ENCODE measurements at places on chromosomes 3 and 15. TPM values are rescaled to one million over a fixed set of nuclear protein-coding genes. Genes with fewer than 3 reads are reported as not detected.
A peak's percentile ranks its signal among the peaks of the same experiment; 100 is the strongest.

Gene CYP11A1
- not detected for total RNA-seq

Gene SUSD5
- 0.30 TPM for total RNA-seq

Gene STIMATE
- 37.7 TPM for total RNA-seq

- no peak for DNase-seq
These were observed 78.9 kb upstream of the BLM start for GRCh38 chr15:90638201-90638691.

DNA sequence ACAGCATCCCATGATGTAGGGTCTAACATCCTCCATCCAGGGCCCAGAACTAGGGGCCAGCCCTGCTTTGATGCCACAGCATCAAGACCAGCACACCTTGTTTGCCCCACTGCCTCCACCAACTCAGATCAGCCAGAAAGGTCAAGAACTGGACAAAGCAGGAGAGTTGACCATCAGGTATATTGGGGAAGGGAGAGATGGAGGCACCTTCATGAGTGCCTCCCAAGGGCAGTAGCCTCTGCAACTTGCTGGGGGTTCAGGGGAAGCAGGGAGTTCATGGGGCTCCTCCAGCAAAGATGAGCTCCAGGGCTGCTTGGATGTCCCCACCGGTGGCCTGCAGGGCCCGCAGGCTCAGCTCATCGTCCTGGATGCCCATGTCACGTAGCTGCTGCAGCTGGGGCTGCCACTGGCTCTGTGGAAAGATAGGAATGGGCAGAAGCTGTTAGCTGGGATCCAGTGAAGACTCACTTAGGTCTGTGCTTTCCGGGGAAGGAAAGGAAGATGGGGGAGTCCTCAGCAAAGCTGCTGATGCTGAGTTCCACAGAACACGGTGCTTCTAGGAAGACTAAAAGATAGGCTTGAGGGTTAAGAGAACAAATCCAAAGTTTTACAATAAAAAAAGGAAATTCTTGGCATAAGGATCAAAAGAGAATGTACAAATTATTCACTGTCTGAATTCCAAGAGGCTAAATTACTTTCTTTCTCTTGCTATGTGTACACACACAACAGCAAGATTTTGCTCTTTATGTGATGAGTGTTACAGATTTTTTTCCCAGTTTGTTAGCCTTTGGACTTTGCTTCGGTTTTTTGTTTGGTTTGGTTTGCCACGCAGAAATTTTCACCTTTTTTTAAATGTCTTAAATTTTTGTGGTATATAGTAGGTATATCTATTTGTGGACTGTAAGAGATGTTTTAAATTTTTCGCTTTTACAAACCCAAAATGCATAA, 12.3 kb upstream of the SEMA7A start:
- DNase-seq = no peak

DNA sequence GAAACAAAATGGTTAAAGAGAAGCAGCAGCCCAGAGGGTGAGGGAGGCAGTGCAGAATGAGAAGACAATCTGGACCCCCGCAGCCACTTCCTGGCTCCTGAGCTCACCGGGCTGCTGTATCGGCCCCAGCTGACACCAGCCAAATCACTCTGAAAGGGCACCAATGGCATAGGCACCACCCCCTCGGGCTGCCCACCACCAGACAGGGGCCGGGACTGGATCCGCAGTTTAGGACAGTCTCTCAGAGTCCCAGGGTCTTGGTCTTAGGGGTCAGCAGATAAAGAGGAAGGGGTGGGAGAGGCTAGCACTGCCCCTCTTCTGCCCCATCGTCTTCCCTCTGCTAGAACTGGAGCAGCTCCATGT, 17.9 kb upstream of the EHD4 start:
- no peak for DNase-seq

DNA sequence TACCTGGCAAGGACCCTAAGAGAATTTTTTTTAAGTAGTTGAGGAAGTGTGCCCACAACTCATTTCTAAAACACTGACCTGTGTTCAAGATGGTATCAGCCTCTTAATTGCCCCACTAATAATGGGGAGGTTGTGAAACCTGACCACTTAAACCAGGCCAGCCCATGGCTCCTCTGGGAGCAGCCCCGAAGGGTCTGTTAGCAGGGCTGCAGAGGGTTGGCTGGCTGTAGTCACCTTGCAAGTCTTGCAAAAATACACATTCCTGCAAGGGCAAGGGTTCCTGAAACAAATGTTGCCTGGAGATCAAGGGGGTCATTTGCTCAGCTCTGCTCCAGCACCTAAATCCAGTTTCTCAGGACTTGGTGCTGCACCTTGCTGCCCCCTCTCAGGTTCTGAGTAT, 3.2 kb downstream of the IL17RD start:
- DNase-seq = no peak

GRCh38 chr15:31197497-31198414, 96.2 kb upstream of the TRPM1 start:
- DNase-seq = peak; percentile 58

DNA sequence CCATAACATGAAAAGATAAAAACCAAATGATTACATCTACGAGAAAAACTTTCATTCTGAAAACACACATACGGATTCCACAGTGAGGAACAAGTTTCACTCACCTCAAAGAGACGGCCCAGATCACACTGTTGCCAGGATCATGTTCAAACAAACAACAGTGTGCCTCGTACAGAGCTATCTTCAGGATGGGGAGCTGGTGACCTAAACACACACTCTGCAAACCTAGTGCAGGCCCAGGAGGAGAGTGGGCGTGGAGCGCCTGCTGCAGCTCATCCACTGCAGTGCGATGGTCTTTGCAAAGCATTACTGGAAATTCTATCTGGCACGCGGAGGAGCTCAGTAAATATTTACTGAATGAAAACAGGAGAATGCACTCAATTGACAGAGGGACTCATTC, 38.5 kb downstream of the TAMM41 start:
- no peak for DNase-seq

Measured in B cell (primary cell).